ENCODE measurements at places on chromosomes 16 and 17.

- DNase-seq, result no peak
Observed at GRCh38 chr17:75773121-75773807, 8.3 kb upstream of the GALK1 start.

GRCh38 chr16:88118376-88118775 is 167.1 kb downstream of the BANP start:
- no peak for DNase-seq

DNA sequence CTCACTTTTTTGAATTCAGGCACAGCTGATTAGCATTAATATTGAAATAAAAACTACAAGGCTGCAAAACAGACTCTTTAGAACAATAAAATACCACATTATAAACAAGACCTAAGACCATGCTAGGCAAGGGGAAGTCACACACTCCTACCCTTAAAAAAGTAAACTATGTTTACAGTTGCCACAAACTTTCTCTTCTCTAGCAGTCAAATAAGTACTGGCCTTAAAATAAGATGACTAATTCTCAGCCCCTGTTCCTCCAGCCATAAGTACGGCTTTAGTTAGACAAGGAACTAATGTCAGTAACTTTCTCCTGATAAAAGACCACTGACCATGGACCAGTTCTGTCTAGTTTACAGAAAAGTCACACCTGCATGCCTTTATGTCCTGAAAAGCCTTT is 19.5 kb upstream of the CPHXL start:
- no peak for DNase-seq

DNA sequence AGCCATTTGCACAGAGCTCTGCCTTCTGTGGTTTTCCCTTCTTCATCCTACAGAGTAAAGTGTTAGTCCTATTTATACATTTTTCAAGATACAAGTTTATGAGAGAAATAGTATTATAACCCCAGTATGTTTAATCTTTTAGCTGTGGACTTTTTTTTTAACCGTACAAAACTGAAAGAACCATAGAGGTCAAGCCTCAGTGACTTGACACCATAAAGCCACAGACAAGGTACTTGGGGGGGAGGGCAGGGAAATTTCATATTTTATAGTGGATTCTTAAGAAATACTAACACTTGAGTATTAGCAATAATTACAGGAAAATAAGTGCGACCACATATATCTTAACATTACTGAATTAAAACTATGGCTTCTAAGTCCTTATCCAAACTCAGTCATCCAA is 17.0 kb upstream of the RAB11FIP4 start:
- DNase-seq, result no peak

- DNase-seq, result no peak
Observed at GRCh38 chr16:85173981-85174751, 61.9 kb upstream of the CIBAR2 start.

DNA sequence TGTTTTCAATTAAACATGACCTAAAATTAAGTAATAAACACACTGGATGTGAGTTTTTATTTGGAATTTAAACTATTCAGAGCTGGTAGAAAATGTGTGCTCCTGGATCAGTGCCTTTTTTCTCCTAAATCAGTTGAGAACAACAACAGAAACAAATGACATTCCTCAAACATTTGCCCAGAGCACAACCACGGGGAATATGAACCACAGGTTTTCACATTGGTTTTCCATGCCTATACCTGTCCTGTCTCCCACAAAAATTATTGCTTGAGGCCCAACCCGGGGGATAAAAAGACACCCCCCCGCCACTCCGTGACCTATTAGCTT is 6.8 kb downstream of the HSBP1 start:
- DNase-seq, result no peak

GRCh38 chr17:48240562-48241130 is 133.1 kb downstream of the SNX11 start:
- DNase-seq, result no peak

DNA sequence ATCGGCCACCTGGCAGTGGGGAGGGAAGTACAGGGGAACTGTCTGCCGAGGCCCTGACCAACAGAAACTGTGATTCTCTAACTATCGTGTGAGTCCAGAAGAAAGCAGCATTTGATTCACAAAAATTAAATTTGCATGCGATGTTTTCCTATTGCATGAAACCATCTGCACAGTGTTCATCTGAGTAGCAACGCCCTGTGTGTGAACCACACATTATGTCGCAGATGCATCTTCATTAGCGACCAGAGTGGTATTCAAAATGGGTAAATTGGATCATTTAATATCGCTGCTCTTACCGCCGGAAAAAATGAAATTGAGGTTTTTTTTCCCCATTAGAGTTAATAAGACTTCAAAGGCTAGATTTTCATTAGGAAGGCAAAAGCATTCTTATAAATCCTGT is 260.6 kb downstream of the ABCC12 start:
- no peak for DNase-seq

GRCh38 chr16:83701494-83701893 is 106.3 kb upstream of the HSBP1 start:
- peak; percentile 44 for DNase-seq

DNA sequence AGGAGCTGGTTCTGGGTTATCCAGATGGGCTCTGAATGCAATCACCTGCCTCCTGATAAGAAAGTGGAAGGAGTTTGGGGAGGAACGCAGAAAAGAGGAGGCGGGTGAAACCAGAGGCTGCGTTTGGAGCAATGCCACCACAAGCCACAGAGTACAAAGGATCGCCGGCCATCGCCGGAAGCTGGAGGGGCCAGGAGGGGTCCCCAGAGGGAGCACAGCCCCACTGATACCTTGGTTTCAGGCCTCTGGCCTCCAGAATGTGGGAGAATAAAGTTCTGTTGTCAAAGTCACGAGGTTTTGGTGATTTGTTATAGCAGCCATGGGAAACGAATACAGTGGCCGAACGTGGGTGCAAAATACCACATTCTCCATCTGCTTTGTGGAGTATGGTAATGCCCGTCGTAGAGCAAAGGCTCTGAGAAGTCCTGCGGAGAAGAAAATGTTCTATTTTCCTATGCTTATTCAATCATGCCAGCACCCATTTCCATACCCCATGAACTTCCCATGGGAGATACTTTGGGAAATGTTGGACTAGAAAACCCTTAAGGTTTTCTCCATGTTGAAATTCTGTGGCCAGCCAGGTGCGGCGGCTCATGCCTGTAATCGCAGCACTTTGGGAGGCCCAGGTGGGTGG is 51.4 kb downstream of the ZDHHC7 start:
- no peak for DNase-seq

DNA sequence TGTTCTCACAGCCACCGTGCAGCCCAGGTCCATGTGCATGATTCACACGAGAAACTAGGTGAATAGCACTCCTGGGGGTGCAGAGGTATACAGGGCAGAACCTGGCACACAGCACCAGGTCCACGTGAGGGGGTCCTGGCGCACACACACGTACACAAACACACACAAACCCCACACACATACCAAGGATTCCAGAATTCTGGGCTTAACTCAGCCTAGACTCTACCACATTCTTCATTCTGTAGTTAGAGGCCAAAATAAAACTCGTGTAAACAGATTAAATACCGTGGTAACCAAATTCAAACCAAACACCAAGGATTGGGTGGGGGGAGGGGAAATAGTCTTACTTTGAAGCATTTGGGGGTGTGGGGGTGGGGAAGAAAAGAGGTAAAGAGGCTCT is 58.5 kb downstream of the XYLT1 start:
- no peak for DNase-seq

- no peak for DNase-seq
Observed at GRCh38 chr16:80105751-80106150, 435.0 kb upstream of the DYNLRB2 start.
